ENCODE measurements at places on chromosomes 7 and 10. TPM values are rescaled to one million over a fixed set of nuclear protein-coding genes. Genes with fewer than 3 reads are reported as not detected.

ZNF316 gene
- 8.5 TPM for total RNA-seq

AKR1D1 gene
- not detected for total RNA-seq

ZNF467 gene
- total RNA-seq: 0.48 TPM

PLXDC2 gene
- 5.1 TPM for total RNA-seq

AUTS2 gene
- 7.4 TPM for total RNA-seq

All from foreskin keratinocyte (primary cell).